Effector memory CD4-positive, alpha-beta T cell (primary cell): ENCODE measurements at places on chromosomes 4 and X.
A peak's percentile ranks its signal among the peaks of the same experiment; 100 is the strongest.

GRCh38 chr4:3780347-3781171, 14.4 kb downstream of the ADRA2C start:
- DNase-seq = no peak

- DNase-seq = no peak
Measured at GRCh38 chr4:92519727-92520126, 216.0 kb downstream of the GRID2 start.

- DNase-seq = no peak
Measured at GRCh38 chr4:3250956-3251690, 2.2 kb downstream of the MSANTD1 start.

GRCh38 chrX:131792789-131793462, 230.2 kb upstream of the STK26 start:
- DNase-seq = no peak

DNA sequence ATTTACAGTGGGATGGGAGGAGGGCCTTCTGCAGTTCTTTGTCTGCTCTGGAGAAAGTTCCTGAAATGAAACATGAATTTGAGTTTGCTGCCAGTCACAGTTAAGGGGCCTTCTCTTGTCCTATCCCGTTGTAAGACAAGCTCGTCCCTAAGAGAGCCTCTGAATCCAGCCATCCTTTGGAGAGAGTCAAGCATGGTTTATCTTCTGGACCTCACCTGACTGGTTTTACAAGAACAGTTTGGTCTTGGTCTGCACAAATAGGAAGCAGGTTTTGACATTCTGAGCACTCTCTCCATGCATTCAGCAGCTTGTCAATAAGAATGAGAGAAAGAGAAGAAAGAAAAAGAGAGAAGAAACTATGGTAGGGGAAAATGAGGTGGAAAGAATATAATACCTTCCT, 20.4 kb upstream of the TENM3 start:
- no peak for DNase-seq

DNA sequence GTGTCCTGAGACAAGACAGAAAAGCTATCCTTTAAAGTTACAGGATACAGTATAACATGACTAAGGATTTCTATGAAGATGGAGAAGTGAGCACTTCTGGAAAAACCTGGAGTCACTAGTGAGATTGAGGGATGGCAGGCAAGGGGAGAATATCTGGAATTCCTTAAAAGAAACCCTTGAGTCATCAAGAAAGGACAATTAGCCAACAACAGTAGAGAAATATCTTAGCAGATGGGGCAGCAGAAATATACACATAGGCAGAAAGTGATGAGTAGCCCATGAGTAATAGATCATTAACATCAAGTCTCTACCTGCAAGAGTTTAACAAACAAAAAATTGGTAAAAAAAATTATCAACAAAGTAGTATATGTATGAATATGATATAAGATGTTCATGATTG, 858.8 kb upstream of the FRG1 start:
- no peak for DNase-seq

DNA sequence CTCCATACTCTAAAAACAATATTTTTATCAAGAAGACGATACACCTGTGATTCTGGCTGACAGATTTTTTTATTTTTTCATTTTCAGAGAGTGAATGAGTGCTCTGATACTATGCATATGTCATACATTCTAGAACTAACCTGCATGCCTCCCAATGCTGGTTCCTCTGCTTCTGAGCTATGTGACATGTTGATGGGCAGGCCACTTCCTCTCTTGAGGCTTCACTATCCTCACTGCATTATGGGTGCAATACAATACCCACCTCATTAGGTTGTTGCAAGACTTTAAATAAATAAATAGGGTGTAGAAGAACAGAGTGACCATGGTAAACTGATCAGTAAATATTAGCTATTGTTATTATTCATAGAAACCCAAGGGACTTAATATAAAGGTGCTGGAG, 408.3 kb downstream of the HNRNPD start:
- no peak for DNase-seq

- no peak for DNase-seq
Measured at GRCh38 chrX:22338740-22339139, 66.0 kb downstream of the CBLL2 start.

GRCh38 chr4:123418351-123418931, 21.8 kb downstream of the SPRY1 start:
- DNase-seq = no peak

DNA sequence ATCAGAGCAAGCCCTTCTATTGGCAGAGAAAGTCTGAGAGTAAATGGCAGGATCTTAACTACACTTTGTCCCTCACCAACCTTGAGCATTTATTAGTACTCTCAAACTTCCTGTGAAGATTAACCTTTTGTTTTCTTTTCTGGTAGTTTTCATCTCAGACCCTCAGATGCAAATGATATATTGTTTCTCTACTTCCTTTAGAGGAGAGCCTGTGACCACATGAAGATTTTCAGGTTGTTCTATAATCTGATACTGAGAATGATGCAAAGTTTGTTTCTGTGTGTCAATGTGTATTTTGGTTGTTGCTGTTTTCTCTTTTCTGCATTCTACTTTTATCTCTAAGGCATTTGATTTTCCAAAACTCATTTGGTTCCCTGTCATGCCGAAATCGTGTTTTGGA, 165.8 kb upstream of the CYSLTR1 start:
- no peak for DNase-seq

GRCh38 chrX:57821703-57822387, 88.4 kb downstream of the ZXDA start:
- DNase-seq = peak; percentile 27

DNA sequence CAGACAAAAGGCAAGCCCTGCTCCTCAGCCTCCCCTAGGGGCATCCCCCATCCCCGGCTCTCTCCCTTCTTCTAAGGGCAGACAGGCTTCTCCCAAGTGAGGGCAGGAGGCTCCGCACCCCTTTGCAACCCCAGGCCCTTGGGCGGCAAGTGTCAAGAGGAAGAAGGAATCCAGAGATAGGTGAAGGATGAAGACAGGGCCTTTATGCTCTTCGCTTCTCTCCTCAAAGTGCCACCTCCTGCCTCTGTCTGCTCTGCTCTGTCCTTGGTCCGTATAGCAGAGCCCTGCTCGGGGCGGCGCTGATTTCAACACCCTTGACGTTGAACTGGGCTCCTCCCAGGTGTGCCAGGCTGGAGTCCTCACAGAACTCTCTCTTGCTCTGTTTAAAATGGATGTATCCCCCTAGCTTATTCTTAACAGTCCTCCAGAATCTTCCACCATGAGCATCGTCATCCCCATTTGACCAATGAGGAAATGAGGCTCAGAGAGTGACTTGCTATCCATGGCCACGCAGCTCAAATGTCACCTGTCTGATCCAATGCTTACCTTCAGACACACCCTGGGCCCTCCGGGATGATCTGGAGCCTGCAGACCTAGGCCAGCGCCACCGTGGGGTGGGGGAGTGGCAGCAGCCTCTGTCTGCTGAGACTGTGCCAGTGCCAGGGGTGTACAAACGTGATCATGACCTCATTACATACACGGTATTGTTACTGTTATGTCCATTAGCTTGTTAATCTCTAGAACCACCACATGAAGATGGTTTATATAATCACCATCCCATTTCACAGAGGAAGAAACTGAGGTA, 99.8 kb downstream of the PHKA2 start:
- DNase-seq = no peak

- no peak for DNase-seq
Measured at GRCh38 chrX:77223046-77223445, 224.1 kb upstream of the FGF16 start.

DNA sequence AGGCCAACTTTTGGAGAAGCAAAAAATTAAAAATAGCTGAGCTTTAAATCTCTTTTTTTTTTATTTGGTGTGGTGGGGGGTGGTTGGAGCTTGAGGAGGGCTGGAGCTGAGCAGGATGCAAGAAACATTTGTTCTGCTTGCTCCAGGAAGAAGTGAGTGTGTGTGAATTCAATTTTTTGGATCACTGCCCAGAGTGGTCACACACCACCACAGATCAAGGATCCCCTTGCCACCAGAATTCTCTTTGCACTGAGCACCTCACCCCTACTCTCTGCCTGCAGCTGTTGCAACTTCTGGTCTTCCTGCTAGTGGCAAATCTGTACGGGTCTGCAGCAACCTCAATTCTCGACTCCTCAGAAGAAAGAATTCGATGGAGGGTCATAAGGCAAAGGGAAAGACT, 19.9 kb upstream of the PLP1 start:
- DNase-seq = no peak

DNA sequence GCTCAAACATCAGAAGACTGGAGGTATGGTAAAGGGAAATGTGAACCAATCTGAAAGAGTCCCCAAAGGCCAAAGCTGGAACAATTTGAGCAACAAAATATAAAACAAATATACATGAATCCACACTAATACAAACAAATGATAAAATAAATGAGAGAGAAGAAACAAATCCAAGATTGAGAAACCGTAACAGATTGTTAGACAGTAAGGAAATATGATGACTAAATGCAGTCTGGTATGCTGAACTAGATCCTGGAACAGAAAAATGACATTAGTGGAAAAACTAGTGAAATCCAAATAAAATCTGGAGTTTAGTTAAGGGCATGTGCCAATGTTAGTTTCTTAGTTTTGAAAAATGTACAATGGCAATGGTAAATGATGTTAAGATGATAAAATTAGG, 15.9 kb downstream of the PPA2 start:
- no peak for DNase-seq

GRCh38 chr4:181688872-181689271, 554.3 kb upstream of the TENM3 start:
- no peak for DNase-seq

DNA sequence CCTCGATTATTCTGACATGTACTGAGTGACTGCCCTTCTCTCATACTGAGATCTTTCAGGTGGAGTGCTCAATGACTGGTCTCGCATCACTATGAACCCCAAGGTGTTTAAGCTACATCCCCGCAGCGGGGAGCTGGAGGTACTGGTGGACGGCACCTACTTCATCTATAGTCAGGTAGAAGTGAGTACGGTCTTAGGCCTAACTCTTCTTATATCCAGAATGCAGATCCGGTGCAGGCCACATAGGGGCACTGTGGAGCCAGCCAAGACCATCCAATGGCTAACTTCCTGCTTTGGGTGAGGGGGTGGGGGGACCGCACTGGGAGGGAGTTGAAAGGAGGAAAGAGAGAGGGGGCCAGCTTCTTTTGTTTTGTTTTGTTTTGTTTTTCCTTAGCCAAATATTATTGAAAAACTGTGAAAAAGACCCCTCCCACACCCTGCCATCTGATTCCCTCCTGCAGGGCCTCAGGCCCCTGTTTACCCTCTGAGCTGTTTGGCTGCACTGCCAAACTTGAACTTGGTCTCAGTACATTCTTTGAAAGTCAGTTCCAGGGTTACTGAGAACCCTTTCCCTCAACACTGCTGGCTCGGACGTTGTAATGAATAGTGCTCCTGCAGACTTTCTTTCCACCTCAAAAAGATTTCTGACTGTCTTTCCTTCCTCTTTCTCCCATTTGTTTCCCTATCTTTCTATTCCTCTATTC, 16.2 kb downstream of the AWAT2 start:
- DNase-seq = no peak

GRCh38 chrX:136268051-136269048, 17.1 kb upstream of the MAP7D3 start:
- DNase-seq = peak; percentile 3

- DNase-seq = no peak
Measured at GRCh38 chr4:76246025-76246424, 5.5 kb upstream of the FAM47E start.
